ENCODE measurements at places on chromosomes 12 and 14.

GRCh38 chr14:33631021-33631420, 319.9 kb downstream of the EGLN3 start:
- no peak for ATAC-seq

GRCh38 chr12:109910969-109911348, 10.9 kb downstream of the TCHP start:
- no peak for ATAC-seq

GRCh38 chr12:104877103-104877705, 80.9 kb downstream of the SLC41A2 start:
- ATAC-seq: peak; percentile 48

- no peak for ATAC-seq
Observed at GRCh38 chr12:31387011-31387410, 61.1 kb upstream of the SINHCAF start.

- no peak for ATAC-seq
Observed at GRCh38 chr12:5068126-5068525, 24.4 kb downstream of the KCNA5 start.

- no peak for ATAC-seq
Observed at GRCh38 chr12:63777340-63777739, 2.4 kb upstream of the RXYLT1 start.

- ATAC-seq: no peak
Observed at GRCh38 chr12:5756338-5756842, 188.7 kb downstream of the ANO2 start.

DNA sequence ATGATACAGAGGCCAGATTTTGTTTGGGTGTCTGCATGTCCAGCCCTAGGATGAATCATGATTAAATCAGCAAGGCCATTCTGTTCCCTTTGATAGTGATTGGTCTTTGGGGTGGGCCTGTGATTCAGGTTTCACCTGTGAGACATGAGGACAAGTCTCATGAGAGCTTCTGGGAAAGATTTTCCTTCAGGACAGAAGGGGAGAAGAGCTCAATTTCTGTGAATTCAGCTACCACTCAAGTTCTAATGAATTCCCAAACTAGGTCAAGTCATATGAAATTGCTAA, 73.4 kb downstream of the ZNF664 start:
- ATAC-seq: no peak

DNA sequence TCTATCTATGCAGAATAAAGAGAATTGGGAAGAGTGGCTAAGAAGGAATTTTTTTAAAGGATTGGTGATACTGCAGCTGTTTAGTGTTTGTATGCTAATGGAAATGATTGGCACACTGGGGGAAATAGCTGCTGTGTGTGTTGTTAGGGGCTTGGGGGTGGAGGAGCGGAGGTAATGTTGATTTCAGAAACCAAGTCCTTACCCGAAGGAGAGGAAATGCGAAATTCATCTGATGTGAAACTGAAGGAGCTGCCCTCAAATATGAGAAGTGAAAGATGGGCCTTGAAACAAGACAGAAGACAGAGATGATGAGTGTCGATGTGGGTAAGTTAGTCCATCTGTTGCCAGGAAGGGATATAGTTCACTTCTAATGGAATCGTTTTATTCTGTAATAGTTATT, 21.2 kb upstream of the RNASE12 start:
- no peak for ATAC-seq

- ATAC-seq: peak; percentile 86
Observed at GRCh38 chr12:51009056-51009440, 17.1 kb downstream of the SLC11A2 start.

GRCh38 chr14:68162887-68163286, 343.3 kb downstream of the RAD51B start:
- ATAC-seq: no peak

GRCh38 chr12:130916241-130916911, 37.3 kb upstream of the ADGRD1 start:
- ATAC-seq: no peak

GRCh38 chr14:101010835-101011234, 107.3 kb upstream of the RTL1 start:
- ATAC-seq: no peak

- no peak for ATAC-seq
Observed at GRCh38 chr12:58703866-58704265, 216.4 kb downstream of the LRIG3 start.

DNA sequence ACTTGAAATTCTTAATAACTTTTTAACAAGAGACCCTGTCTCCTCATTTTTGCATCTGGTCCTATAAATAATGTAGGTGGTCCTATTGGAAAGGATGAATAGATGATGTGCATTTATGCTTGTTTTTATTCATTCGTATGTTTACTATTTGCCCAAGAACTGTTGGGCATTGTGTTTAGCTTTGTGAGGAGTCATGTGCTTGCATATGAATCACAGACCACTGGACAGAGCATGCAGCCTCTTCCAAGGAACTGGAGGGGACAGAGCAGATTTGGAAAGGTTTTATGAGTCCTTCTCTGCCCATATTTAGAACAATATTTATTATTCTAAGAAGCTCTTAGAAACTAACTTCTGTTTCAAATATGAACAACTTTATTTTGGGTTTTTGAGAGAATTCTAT, 414.0 kb downstream of the SOX5 start:
- no peak for ATAC-seq

- no peak for ATAC-seq
Observed at GRCh38 chr14:100620255-100621100, 33.3 kb upstream of the BEGAIN start.

- ATAC-seq: peak; percentile 81
Observed at GRCh38 chr12:31984806-31985591, 25.8 kb downstream of the RESF1 start.

- no peak for ATAC-seq
Observed at GRCh38 chr12:113820842-113821241, 145.3 kb downstream of the RBM19 start.

GRCh38 chr14:52086711-52087110, 17.9 kb upstream of the NID2 start:
- ATAC-seq: no peak

GRCh38 chr12:113136128-113136989, 798 bp upstream of the RASAL1 start:
- peak; percentile 76 for ATAC-seq

DNA sequence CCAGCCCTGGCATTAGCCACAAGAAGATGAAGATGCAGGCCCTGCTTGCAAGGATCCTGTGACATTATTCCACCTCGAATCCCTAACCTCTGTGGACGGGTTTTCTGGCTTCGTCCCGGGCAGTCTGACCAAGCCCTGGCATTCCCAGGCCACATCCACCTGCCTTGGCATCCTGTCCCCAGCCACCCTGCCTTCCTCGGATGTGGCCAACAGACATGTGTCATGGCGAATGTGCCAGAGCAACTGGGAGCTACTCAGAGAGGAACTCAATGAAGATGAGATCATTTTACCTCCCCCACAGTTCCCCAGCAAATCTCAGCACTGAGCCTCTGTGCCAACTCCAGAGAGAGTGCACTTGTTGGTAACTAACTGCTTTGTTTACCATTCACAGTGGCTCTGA, 33.5 kb upstream of the KCNA5 start:
- no peak for ATAC-seq

- no peak for ATAC-seq
Observed at GRCh38 chr12:91040096-91040755, 17.6 kb downstream of the KERA start.
